Cerebellar nuclear complex (tissue), 1 donor: ENCODE measurements at places on chromosomes 13 and 19.

GRCh38 chr13:48258002-48258401 is 25.0 kb downstream of the ITM2B start:
- no peak for DNase-seq

DNA sequence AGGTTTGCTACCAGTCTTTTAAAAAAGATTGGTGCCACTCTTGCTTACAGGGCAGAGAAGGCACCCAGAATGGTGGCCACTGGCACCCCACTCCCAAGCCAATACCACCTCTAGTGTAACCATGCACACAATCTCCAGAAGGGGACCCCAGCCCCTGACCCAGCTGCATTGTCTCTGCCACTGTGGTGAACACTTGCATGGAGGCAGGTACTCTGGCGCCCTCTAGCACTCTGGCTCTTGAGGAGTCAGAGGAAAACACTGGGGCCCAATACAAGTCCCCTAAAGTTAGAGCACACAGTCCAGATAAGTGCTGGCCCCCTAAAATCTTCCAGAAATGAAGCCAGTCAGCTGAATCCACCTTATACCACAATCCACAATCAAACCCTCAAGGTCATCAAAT is 6.0 kb downstream of the ERVV-1 start:
- DNase-seq = no peak

- no peak for DNase-seq
Observed at GRCh38 chr19:47156861-47157430, 26.3 kb downstream of the SAE1 start.

- DNase-seq = no peak
Observed at GRCh38 chr13:26895808-26896466, 135.4 kb upstream of the GPR12 start.

DNA sequence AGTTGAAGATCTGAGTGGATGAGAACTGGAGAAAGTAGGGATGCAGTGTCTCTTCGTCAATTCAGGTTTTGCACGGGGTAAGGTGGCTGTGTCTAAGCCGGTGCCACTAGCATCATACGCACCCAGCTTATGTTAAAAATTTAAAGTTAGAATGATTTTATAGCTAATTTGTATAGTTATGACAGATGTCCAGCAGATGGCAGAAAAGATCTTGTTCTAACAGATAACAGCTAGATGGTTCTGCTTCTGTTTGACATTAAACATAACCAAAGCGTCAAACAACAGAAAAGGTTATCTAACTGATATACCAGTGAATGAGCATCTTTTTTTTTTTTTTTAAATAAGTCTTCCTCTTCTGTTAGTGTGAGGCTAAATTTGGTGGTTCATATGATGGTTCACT is 18.8 kb upstream of the EDDM13 start:
- DNase-seq = peak; percentile 1

- DNase-seq = no peak
Observed at GRCh38 chr13:45374917-45375316, 33.9 kb upstream of the TPT1 start.

- DNase-seq = no peak
Observed at GRCh38 chr19:43425567-43426392, 11.1 kb downstream of the TEX101 start.

DNA sequence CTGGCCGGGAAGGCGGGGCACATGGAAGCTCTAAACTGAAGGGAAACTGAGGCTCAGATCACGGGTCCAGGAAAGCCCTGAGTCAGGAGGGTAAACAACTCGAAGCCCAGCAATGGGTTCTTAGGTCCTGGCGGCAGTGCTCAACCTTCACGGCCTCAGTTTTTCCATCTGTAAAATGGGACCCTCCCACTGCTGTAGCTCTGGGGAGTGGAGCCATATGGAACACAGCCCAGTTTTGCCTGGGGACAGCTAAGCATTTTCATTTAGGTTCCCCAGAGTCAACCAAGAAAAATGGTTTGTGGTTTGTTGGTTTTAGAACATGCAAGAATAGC is 30.4 kb downstream of the CEBPG start:
- no peak for DNase-seq

DNA sequence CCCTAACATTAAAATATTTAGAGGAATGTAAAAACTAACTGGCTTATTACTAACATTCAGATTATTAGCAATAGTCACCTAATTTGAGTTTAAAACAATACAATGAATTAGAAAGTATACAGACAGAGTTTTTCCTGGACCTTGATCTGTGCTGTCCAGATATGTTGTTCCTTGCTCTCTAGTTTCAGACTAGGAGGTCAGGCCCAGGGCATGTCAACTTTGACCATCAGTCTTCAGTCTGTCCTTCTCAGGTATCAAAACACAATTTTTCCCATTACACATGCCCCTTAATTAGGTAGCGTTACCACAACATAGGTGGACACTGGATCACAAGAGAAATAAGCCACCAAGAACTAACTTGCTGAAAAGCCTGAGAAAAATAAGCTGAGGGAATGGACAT is 197.0 kb downstream of the MAB21L1 start:
- no peak for DNase-seq

DNA sequence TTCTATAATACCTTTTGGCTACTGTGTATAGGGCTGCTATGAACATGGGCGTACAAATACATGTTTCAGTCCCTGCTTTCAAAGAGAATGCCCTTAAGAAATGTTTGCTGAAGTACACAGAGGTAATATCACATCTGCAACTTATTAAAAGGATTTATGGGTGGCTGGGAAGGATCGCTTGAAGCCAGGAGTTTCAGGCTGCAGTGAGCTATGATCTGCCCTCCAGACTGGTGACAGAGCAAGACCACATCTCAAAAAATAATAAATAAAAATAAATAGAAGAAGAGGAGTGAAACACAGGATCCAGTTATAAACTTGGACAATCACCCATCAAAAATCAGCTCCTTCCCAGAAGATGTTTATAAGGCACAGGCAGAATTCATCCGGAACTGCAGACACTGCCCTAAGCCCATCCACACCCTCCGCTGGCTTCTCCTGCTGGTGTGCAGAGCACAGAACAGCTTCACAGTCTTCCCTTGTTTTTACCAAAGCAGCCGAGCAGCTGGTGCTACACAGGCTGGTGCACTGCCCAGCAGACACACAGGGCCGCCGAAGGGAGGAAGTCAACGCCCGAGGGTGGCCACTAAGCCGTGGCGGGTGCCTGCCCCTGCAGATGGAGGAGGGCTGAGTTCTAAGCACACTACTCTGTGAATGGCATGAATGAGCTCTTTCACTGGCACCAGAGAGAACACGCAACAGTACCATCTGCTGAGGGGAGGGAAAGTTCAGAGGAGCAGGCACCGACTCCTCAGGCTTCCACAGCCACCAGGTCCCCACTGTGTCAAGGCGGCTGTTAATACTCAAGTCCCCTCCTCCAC is 44.0 kb downstream of the BRD4 start:
- DNase-seq = no peak

DNA sequence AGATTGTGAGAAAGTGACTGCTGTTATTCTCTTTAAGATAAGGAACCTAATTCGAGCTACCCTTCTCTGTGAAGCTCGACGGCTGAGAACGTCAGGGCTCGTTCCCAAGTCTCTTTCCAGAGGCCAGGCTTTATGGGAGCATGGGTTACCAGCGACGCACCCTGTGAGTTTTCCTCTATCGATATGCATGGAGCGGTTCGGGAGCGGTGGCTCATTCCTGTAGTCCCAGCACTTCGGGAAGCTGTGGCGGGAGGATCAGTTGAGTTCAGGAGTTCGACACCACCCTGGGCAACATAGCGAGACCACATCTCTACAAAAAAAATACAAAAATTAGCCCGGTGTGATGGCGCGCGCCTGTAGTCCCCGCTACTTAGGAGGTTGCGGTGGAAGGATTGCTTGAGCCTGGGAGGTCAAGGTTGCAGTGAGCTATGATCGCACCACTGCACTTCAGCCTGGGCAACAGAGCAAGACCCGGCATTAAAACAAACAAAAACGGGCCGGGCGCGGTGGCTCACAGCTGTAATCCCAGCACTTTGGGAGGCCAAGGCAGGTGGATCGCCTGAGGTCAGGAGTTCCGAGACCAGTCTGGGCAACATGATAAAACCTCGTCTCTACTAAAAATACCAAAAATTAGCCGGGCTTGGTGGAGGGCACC is 681 bp upstream of the ZNF606 start:
- DNase-seq = no peak

- DNase-seq = no peak
Observed at GRCh38 chr13:112510002-112510780, 77.8 kb downstream of the TUBGCP3 start.

GRCh38 chr19:7542556-7543348 is 7.2 kb downstream of the PNPLA6 start:
- no peak for DNase-seq

GRCh38 chr13:114282041-114282670 is 755 bp downstream of the UPF3A start:
- no peak for DNase-seq

GRCh38 chr13:99014522-99014921 is 36.7 kb upstream of the DOCK9 start:
- peak; percentile 28 for DNase-seq

GRCh38 chr13:27635266-27635665 is 13.6 kb downstream of the POLR1D start:
- no peak for DNase-seq

- no peak for DNase-seq
Observed at GRCh38 chr19:27860309-27860934, 1352.5 kb downstream of the UQCRFS1 start.

DNA sequence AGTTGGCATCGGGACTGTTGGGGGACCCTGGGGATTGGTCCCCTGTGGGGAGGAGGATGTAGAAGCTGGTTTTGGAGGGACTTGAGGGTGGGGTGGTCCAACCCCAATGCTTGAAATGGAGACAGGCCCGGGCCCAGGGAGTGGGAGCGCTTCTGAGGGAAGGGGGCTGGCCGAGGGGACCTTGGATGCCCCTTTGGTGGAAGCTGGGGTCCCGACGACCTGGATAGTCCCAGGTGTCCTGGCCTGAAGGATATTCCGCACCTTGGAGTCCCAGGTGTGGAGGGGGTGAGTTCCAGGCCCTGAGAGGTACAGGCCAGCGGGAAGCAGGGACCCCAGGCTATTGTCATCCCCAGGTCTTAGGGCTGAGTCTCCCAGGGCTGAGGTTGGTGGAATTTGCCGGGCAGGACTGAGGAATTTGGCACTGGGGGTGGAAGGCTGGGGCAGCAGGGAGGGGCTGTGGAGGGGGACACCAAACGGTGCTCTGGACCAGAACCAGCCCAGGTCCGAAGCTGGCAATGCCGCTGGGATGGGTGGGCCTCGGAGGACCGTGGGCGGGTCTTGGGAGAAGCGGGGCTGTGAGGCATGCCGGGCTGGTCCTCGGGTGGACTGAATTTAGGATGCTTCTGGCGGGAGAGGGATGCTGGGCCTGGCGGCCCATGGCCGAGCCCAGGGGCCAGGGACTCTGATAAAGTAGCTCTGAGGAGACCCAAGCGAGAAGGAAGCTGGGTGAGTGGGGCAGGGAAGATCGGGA is 1.8 kb downstream of the HDGFL2 start:
- no peak for DNase-seq

GRCh38 chr13:95243207-95243606 is 58.0 kb downstream of the ABCC4 start:
- DNase-seq = no peak

DNA sequence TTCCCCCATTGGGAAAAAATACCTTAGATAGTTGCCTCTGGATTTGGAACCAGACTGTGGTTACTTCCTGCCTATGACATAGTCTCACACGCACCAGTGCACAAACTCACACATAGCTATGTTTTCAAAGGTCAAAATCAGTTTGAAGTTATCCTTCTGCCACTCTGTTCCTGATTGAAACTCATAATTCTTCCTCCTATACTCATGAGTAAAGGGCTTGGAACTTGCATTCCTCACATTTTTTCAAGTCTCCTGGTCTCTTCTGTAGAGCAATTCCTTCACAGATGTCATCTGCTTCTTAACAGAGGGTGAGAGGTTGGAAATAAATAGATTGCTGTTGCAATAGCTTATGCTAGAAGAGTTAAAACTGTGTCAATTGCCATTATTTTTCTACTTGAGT is 18.6 kb upstream of the POSTN start:
- DNase-seq = no peak

GRCh38 chr13:31168736-31169135 is 7.0 kb upstream of the HSPH1 start:
- DNase-seq = no peak

DNA sequence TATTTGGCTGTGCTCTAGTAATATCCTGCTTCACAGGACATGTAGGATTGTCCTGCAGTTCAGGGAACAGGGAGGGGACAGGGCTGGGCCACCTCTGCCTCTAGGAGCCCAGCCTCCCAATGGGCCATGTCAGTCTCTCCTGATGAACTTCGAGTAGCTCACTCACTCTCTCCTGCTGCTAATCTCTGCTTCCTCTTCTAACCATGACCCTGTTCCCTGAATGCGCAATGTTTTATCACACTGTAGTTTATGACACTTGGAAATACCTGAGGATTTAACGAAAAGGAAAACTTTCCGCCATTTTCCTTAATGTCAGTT is 9.2 kb downstream of the PARP4 start:
- no peak for DNase-seq

GRCh38 chr13:101868585-101869469 is 416.4 kb downstream of the ITGBL1 start:
- DNase-seq = no peak

GRCh38 chr13:106284358-106284757 is 251.1 kb downstream of the EFNB2 start:
- no peak for DNase-seq

- no peak for DNase-seq
Observed at GRCh38 chr13:99370481-99371275, 63.5 kb upstream of the GPR183 start.

DNA sequence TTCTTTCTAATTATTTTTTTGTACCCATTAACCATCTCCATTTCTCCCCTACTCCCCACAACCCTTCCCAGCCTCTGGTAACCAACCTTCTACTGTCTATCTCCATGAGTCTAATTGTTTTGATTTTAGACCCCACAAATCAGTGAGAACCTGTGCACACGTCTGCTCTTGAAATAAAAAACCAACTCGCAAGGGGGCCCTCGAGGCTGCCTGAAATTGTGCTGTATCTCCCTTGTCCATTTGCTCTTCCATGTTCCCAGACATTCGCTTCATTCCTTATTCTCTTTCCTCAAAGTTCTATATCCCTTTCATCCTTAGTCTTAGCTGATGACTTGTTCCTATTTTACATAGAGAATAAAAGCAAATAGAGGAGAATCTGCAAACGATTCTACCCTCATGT is 95.0 kb downstream of the GPC5 start:
- no peak for DNase-seq

GRCh38 chr19:45103156-45103507 is 10.2 kb downstream of the PPP1R37 start:
- no peak for DNase-seq

DNA sequence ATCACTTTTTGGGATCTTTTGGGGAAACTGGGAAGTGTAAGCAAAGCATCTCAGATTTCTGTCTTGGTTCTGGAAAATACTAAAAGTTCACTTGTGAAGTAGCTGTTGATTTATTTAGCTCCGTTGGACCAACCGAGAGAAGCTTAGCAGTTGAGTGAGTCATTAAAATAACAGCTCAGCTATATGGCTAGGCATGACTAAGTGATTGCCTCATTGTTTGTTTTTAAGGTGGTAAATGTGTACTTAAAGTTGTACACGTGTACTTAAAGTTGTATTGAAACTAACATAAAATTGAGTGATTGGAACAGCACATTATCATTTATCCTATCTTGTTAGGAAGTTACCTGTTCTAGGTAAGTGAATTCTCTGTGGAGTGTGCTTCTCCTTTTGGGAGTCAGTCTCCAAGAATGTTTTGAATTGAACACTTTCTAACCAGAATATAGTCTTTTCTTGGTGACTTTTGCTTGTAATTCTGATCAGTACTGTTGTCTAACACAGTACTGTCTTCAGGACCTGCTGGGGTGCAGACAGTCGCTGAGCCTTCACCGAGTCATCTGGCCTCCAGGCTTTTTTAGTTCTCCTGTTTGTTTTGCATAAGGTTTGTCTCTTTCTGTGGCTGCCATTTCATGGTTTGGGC is 2.9 kb upstream of the DCUN1D2 start:
- DNase-seq = no peak
